ENCODE measurements at places on chromosomes 5 and 9.

DNA sequence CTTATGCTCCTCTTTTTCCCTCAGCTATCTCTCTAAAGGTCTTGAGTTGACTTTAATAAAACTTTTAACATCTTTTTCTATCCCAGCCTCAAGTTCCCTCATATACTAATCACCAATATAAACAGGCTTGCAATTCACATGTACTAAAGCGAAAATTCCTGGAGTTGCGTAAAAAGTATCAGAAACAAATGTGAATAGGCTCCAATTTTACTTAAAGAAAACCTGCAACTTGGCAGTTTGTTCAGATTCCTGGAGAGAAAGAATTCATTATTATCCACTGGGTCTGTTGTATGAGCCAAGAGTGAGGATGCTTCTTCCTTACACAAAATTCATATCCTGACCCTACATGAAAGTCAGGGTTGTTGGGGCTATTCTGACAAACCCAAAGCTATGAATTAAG is 384.2 kb downstream of the DTWD2 start:
- no peak for DNase-seq

GRCh38 chr5:107404595-107405374 is 266.0 kb downstream of the EFNA5 start:
- no peak for DNase-seq

GRCh38 chr5:142636093-142636492 is 49.8 kb downstream of the FGF1 start:
- no peak for DNase-seq

DNA sequence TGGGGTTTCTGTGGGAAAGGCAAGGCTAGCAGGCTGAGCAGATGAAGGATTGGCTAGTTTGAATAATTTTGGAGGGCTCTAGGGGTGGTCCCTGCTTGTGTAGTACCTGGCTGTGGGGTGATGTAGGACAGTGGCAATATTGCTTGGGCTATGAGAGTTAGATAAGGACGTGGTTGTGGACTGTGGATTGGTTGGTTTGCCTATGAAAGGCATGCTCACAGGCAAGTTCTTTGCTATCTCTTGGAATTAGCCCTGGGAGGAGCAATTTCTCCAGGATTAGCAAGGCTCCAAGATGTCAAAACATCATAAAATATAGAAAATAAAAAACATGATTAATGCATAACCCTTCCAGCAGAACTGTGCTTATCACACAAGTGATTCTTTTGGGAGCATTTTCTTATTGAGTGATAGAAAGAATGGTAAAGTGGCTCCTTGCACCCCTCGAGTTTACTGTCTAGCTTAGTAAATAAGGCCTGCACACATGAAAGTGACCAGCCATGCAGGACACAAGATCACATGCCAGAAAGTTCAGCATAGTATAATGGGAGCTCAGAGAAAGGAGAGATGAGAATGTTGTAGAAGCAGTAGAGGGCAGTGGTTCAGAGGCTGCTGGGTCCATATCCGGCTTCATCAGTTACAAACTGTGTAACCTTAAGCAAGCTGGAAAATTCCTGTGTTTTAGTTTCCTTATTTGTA is 13.8 kb downstream of the AOPEP start:
- DNase-seq: no peak

GRCh38 chr5:136058039-136058971 is 29.5 kb downstream of the TGFBI start:
- DNase-seq: no peak
